ENCODE measurements at places on chromosomes 3 and 15.
A peak's percentile ranks its signal among the peaks of the same experiment; 100 is the strongest.

DNA sequence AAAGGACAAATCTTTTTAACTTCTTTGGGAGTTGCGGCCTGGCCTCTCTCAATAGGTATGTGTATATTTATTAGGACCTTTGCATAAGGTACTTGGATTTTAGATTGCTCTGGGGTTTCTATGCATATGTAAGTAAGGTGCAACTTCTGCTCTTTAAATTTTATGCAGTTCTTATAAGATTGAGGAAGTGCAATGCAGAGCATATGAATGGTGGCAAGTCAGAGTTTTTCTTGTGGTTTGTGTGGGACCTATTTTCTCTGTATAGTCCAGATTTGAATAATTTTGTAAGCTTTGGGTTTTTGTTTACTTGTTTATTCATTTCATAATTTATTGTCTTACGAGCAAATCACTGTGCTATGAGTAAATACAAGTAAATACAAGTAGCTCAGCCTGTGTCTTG is 101.5 kb downstream of the ATG7 start:
- DNase-seq = no peak

GRCh38 chr3:187223799-187224198 is 26.5 kb downstream of the RTP1 start:
- no peak for DNase-seq

DNA sequence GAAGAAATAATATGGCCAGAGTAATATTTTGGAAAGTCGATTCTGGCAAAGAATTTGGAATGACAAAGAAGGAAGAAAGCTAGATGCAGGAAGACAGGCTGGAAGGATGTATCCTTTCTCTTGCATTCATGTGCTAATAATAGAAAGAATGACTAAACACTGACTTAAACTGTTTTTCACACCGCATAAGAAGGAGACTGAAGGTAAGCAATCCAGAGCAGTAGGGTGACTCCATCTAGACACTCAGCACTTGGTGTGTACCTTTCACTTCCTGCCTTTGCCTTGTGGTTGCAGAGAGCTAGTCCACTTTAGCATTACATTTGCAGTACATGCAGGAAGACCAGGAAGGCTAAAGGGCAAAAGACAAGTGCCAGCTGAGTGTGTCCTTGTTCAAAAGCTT is 234.6 kb downstream of the RBMS3 start:
- no peak for DNase-seq

- no peak for DNase-seq
Observed at GRCh38 chr15:42138968-42139386, 17.5 kb downstream of the PLA2G4F start.

GRCh38 chr3:184788751-184789150 is 23.2 kb upstream of the VPS8 start:
- no peak for DNase-seq

DNA sequence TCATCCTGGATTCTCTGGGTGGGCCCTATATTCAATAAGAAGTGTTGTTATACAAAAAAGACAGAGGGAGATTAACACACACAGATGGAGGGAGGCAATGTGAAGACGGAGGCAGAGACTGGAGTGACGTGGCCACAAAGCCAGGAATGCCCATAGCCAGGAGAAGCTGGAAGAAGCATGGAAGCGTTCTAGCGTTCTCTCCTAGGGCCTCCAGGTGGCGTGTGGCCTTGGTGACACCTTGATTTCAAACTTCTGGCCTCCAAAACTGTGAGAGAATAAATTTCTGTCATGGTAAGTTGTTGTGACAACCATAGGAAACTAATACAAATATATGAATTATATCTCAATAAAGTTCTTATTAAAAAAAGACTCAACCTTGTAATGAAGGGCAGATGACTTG is 21.3 kb downstream of the THBS1 start:
- DNase-seq = no peak

- no peak for DNase-seq
Observed at GRCh38 chr3:26070854-26071253, 281.0 kb downstream of the OXSM start.

GRCh38 chr3:117131259-117131658 is 421.7 kb downstream of the TUSC7 start:
- DNase-seq = no peak

- no peak for DNase-seq
Observed at GRCh38 chr3:171290680-171291079, 169.5 kb downstream of the TNIK start.

DNA sequence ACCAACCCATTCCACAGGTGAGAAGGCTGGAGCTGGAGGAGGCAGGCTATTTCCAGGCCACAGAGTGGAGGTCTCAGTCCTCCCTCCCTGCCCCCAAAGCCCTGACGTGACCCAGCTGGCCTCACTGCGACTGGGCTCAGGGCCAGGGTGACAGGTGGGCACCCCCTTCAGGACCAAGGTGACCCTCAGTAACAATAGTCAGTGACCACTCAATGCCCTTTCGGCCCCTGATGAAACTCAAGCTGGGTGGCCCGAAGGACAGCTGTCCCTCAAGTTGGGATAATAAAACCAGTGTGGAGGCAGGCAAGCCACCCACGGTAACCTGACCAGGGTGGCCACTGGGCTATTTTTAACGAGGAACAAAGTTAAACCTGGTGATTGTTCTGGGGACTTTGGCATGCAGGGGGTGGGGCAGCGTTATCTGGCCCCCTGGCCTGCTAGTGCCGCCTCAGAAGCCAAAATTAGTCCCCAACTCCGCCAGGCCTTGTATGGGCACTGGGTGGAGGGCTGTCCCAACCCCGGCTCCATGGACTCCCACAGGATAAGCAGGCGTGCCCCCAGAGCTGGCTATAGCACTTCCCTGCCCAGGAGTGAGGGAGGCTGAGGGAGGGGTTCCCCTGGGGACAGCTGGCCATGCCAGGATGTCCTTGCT is 1.1 kb downstream of the TNNC1 start:
- no peak for DNase-seq

- DNase-seq = no peak
Observed at GRCh38 chr3:61688307-61688984, 127.1 kb downstream of the PTPRG start.

DNA sequence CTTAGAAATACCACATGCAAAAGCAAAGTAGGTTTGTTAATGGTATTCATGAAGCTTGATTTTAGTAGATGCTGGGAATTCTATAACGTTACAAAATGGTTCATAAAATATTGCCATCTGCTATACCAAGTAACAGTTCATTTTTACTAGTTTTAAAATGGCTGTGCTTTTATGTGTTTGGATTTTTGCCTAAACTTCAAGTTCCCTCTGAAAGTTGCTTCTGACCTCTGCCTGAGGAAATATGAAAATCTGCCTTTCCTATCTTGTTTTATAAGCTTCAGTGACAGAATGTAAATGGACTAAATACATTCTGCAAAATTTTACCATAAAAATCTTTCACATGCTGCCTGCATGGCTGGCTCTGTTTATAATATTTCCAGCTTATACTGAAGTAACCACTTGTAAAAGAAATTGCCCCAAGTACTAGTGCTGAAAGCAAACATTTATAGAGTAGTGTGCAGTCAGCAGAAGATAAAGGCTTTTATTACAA is 560.7 kb upstream of the ROBO2 start:
- no peak for DNase-seq

DNA sequence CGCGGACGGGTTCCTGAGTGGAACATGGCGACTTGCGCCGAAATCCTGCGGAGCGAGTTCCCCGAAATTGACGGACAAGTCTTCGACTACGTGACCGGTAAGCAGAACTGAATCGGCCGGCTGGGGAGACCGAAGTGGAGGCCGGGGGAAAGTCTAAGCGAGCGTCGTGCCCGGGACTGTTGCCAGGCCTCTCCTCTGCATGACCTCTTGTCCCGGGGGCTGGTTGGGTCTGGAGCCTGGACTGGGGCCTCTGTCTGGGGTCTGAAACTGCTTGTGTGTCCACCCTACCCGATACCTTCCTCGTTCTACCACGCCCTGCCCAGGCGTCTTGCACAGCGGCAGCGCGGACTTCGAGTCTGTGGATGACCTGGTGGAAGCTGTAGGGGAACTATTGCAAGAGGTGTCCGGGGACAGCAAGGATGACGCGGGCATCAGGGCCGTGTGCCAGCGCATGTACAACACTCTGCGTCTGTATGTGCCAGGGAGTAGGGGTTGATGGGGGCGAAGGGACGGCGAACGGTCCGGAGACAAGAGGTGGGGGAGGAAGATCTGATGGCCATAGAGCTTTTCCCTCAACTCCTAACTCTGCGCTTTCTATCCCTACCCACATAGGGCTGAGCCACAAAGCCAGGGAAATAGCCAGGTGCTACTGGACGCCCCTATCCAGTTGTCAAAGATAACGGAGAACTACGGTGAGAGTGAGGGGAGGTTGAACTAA is at the start of gene ABCF3:
Gene ABCF3 (plus strand): TSS at position 16 of the 718 bp plus-strand sequence. CDS start 9 bp downstream, at position 25.
- DNase-seq = no peak

- DNase-seq = no peak
Observed at GRCh38 chr3:93931597-93932229, 42.0 kb downstream of the PROS1 start.

DNA sequence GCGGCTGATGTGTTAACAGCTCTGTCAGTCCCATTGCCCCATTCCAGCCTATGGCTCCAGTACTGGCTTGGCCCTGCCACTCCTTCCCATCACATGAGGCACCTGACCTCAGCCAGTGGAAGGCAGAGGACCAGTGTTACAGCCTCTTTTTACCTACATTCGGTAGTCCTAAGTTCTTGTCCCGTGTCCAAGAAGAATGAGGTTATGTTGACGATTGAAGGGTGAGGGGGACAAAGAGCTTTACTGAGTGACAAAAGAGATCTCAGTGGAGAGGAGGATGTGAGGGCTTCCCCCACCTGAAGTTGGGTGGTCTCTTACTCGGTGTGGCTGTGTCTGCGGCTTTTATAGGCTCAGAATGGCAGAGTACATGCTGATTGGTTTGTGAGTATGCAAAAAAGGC is 7.3 kb upstream of the MPI start:
- DNase-seq = no peak

DNA sequence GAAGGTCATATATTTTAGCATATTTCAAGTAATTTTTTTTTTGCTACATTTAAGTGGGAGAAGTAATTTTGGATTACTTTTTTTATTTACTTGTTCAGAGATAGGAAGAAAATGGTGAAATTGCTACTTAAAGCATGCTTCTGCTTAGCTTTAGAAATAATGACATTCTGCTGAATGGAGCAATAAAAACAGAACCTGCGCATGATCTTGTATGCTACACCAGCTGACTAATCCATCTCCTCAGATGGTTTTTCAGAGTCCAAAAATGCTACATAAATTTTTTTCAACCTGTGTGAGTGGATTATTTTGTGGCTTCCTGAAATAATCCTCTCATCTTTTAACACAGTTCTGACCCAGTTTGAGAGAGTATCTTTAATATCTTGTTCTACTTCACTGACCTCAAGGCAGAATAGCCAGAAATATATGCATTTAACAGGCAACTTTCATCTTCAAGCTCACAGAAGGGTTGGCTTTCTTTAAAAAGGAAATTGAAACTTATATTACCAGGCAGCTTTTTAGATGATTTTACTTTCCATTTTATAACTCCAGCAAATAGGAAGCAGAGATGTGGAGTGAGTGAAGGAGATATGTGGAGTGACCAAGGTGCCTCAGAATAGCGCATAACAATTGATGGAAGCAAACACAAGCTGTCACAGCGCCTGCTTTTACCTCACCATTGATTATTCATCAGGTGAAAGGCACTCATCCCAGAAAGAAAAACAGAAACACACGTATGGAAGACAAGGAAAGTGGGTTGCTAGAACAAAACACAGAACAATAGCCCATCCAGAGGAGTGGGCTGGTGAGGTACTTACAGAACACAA is 136.6 kb downstream of the TGFBR2 start:
- DNase-seq = no peak

- DNase-seq = peak; percentile 33
Observed at GRCh38 chr15:51322621-51323296, 15.6 kb downstream of the CYP19A1 start.

GRCh38 chr3:16349986-16350596 is 85.1 kb downstream of the OXNAD1 start:
- DNase-seq = no peak

DNA sequence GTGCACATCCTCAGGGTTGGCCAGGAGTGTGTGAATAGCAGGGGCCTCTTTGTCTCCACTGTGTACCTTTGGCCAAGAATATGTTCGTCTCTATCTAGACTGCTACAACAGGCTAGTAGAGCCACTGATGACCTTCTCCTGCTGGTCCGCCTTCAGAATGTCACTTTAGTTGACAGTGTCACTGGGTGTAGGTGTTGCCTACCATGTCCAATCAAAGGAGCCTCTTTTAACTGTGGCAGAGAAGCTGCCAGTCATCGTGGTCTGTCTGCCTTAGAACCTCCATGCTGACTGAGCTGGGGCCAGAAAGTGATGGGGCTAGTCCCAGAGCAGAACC is 40.1 kb downstream of the OXSR1 start:
- no peak for DNase-seq

GRCh38 chr15:65987100-65987499 is 117.8 kb downstream of the RAB11A start:
- no peak for DNase-seq

- peak; percentile 68 for DNase-seq
Observed at GRCh38 chr3:188179006-188179966, 25.3 kb downstream of the LPP start.

- DNase-seq = peak; percentile 32
Observed at GRCh38 chr3:69309814-69310213, 76.1 kb downstream of the FRMD4B start.

GRCh38 chr15:80523746-80524145 is 119.6 kb downstream of the ARNT2 start:
- DNase-seq = no peak

DNA sequence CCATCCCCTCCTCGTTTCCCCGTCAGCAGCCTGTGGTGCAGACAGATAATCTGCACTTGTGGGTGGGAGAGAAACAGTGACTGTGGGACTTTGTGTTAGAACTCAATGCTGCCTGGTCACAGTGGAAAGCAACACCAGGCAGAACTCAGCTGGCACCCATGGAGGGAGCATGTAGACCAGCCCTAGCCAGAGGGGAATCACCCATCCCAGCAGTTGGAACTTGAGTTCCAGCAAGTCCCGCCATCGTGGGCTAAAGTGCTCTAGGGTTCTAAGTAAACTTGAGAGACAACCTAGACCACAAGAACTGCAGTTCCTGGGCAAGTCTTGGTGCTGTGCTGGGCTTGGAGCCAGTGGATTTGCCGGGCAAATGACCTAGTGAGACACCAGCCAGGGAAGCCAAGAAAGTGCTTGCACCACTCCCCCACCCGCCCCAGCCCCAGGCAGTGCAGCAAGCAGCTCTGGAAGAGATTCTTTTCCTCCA is 24.4 kb downstream of the ISG20 start:
- DNase-seq = no peak

GRCh38 chr3:150035301-150035779 is 64.6 kb upstream of the PFN2 start:
- no peak for DNase-seq

DNA sequence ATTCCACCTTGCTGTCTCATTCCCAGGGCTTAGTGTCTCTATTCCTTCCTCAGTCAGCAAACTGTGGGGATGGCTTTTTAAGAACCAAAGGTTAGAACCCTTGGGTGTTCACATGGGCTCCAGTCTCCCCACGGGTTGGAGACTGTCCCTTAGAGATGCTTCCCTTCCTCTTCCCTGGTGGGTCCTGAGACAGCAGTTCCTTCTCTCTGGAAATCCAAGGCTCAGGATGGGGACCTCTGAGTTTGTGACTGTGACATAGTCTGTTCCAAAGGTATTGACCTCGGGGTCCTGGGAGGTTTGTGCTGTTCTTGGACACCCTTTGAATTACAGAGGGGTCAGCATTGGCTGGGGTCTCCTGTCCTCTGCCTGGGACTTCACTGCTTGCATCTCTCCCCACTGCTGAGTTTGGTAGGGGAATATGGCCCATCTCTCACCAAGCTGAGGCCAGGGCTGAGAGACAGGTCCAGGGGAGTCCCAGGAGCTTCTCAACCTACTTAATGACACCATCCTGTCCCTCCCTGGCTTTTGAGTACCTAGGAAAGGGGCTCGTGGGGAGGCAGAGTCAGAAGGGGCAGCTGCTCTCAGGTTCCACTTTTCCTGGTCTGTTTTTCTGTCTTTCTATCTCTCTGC is 1.5 kb downstream of the GRM2 start:
- no peak for DNase-seq

- DNase-seq = peak; percentile 87
Observed at GRCh38 chr3:10026084-10026890, at the start of gene FANCD2. Gene FANCD2, plus strand, starts transcription at chr3:10026437. Its CDS starts 2,221 bp downstream, at chr3:10028658.
